ENCODE measurements at places on chromosomes 16 and 17.

DNA sequence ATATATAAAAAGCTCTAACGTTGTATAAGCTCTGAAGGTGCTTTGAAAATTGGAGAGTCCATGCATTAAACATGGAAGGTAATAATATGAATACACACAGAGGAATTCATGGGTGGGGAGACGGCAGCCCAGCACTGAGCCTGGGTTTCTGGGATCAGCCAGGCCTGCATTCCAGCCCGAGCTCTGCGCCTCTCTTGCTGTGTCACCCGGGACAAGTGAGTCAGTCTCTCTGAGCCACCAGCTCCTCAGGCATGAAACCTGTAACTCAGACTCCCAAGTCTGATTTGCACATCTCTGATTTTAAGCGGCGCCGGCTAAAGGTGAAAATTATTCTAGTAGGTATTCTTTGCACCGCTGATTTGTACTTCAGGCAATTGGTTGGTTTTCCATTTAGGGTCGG is 238.8 kb downstream of the MRTFB start:
- DNase-seq = no peak

DNA sequence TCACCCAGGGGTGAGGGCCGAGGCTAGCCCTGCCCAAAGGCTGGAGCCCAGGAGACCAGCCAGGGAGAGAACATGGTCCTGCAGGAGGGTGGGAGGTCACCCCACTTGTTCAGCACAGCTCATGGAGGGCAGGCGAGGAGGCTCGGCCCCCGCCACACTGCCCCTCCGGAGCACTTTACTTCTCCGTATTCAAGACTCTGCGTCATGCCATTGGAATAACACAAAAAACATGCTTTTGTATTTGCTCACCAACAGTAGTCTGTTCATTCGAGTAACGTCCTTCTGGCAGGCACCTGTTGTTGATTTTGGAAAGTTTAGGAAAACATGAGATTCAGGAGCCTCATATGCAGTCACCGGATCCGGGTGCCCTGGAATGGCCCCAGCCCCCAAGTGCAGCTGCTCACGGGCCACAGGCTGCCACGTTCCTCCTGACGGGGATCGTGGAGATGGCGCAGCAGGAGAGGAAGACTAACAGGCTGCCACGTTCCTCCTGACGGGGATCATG is 81.1 kb upstream of the DNAH17 start:
- no peak for DNase-seq

DNA sequence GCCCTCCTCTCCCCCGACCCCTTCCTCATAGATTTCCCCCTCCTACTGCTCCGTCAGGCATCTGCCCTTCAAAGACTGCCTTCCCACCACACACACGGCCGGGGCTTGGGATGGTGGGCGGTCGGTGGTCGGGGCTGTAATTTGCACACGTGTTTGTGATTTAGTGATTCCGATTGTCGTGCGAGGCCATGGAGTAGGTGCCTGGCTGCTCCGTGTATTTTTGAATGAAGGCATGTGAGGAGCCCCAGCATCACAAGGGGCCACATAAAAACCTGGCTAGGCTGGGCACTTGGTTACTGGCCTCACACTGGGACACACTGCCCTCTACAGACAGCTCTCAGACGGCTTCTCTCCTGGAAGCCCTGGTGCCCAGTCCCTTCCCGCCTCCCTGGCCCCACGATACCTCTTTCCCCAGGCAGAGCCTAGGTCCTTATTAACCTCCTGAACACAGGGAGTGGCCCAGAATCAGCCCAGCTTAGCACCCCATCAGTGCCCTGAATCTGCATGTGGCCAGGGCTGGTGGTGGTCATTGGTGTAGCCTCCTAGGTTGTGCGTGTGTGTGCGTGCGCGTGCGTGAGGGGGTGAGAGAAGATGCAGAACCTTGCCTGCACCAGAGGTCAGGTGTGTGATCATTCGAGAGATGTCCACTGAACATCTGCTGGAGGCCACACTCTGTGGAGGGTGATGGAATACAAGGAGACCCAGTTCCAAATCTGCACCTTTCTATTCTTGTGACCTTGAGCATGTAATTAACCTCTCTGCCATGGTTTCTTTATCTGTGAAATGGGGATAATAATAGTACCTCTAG is 1.3 kb upstream of the SOCS1 start:
- DNase-seq = peak; percentile 86

DNA sequence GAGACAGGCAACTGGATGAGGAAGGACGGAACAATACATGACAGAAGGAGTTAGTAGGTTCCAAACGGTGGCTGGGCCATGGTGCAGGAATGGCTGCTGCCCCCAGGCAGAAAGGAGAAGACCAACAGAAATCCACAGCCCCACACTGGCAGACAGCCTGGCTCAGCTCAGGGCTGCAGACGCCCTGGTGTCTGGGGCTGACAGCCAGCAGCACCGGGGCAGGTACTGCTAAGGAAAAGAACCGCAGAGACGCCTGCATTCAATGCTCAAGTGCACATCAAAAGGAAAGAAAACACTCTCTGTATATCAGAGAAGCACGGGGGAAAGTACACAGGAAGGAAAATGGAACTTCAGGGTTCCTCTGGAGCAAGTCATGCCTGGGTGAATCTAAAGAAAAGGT is 53.4 kb downstream of the GAS7 start:
- DNase-seq = no peak

DNA sequence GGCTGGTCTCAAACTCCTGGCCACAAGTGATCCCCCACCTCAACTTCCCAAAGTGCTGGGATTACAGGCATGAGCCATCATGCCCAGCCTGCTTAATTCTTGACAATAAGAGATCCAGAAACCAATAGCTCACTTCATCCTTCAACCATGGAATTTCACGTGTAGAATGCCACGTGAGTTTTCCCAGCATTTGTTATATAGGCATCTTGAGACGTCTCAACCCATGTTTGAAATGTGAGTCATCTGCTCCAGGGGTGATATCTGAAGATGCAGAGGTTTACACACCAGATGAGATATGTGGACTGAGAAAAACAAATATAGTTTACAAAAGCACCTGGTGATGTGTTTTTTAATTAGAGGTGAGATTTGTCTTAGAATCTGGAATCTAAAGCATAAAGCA is 7.1 kb downstream of the TEKT3 start:
- no peak for DNase-seq

DNA sequence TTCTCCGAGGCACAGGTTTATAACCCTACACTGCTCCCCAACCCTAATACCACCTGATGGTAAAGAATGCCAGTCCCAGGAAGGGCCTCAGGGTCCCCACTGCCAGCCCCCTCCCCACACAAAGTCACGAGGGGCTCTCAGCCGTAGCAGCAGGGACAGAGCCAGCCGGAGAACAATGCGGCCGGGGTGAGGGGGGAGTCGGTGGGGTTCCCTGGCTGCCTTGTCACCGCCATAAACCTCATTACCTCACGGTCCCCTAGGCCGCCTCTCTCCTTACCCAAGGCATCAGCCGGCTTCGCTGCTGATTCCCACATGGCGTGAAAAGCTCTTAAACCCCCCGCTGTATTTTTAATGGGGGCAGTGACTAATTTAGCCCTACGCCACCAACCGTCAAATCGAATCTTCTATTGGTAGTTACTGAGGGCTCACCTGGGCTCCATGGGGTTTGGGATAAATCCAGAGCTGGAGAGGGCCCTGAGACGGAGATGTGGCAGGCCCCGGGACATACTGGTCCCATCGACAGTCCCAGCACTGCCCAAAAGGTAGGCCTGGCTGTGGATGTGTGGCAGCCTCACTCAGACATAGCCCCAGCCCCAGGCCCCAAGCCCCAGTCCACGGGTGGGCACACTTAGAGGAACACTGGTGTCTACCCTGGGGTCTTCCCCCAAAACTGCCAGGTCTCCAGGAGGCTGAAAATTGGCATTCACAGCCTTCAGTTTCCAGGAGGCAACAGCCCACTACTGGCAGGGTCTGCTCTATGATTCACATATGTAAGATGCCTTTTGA is 115.3 kb downstream of the C16orf78 start:
- no peak for DNase-seq

DNA sequence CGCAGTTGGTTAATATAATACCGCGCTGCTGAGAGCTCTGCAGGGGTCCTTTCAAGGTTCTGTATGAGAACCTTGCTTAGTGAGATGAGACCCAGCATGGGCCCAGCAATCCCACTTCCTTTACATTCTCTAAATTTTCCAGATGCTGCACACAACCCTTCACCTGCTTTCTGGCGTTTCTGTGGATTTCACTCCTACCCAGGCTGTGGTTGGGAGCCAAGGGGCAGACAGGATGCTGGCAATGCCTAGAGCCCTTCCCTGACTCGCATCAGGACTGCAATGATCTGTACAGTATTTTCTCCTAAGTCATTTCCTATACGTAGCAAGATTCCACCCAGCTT is 10.1 kb upstream of the PIPOX start:
- DNase-seq = no peak

DNA sequence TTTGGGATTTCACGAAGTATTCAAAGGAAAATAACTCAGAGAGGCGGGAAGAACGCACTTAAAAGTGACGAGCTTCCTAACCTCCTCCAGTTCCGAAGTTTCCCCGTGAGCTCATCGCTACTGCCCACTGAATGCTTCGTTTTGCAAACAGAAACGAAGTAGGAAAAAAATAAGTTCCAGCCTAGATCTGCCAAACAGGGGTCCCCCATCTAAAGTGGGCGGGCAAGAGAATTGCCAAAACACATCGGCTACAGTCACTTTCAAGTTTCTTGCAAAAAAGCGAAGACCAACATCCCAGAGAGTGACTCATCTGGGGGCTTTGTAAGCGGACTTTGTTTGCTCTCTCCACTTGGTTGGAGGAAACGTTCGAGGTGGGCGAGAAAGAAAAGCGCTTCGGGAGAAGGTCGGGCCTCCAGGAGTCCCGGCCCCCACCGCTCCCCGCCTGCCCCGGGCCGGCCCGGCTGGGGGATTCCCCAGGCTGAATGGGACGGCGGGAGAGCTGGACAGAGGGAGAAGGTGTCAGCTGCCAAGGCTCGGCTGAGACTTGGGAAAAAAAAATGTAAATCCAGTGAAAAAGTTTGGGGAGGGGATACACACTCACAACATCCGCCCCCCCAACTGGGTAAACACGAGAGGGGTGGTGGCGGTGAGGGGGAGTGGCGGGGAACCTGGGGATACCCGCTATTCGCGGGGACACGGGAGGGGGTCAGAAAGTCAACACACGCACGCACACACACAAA is 1.0 kb downstream of the VEZF1 start:
- DNase-seq = peak; percentile 65

DNA sequence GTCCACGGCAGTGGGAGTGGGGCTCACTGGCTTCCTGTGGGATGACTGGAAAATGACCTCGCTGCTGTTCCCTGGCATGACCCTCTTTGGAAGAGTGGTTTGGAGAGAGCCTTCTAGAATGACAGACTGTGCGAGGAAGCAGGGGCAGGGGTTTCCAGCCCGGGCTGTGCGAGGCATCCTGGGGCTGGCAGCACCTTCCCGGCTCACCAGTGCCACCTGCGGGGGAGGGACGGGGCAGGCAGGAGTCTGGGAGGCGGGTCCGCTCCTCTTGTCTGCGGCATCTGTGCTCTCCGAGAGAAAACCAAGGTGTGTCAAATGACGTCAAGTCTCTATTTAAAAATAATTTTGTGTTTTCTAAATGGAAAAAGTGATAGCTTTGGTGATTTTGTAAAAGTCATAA is 7.8 kb upstream of the RNF213 start:
- peak; percentile 78 for DNase-seq

DNA sequence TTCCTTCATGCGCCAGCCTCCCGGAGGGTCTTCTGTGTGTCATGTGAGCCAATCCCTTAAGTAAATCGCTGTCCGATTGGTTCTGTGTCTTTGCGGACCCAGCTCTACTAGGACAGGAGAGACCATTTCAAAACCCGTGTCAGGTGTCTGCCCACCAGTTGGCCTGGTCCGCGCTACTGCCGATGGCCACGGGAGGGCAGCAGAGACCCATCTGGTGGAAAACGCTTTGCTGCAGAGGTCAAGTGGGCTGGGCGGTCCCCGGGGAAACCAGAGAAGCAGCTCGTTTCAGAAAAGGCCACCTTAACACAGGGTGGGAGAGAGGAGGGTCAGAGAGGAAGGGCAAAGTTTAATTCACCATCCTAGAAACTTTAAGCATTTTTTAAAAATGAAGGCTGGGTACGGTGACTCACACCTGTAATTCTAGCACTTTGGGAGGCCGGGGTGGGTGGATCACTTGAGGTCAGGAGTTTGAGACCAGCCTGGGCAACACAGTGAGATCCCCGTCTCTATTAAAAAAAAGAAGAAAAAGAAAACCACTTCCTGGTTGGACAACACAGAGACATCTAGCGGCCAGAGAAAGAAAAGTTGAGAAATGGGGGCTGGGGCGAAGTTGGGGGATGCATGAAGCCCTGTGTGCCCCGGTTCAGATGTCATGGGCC is 2.8 kb upstream of the CIBAR2 start:
- peak; percentile 85 for DNase-seq

GRCh38 chr17:61650749-61651148 is 59.7 kb upstream of the NACA2 start:
- DNase-seq = no peak

- peak; percentile 84 for DNase-seq
Observed at GRCh38 chr16:19898924-19899604, 14.4 kb upstream of the GPRC5B start.

DNA sequence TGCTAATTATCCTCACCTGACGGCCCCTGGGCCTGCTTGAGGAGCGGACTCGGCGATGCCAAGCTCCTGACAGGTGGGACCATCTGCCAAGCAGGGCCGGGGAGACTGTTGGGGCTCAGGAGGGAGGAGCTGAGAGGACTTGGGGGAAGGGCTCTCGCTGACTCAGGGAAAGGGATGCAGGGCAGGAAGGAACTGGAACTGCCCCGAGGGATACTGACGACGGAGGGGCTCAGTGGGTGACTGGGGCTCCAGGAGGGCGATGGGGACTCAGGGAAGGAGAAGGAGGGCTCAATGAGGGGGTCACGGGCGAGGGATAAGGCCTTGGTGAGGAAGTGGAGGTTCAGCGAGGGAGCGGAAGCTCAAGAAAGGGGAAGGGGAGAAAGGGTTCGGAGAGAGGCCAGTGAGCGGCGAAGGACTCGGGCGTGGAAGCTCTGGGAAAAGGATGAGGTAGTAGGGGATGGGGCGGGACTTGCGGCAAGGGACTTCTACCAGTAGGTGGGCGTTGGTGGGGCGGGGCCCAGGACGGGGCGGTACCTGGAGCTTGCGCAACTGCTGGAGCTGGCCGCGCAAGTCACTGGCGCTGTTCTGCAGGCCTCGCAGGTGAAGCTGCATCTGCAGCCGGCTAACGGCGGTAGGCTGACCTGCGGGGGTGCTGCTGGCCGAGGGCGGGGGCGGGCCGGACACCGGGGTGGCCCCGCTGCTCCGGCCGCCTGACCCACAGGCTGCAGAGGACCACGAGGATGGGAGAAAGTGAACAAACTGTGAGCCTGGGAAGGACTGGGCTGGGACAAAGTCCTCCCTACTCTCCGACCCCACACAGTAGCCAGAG is 46.5 kb downstream of the SRCIN1 start:
- peak; percentile 99 for DNase-seq
